ENCODE measurements at places on chromosomes 11 and 22.
A peak's percentile ranks its signal among the peaks of the same experiment; 100 is the strongest.

DNA sequence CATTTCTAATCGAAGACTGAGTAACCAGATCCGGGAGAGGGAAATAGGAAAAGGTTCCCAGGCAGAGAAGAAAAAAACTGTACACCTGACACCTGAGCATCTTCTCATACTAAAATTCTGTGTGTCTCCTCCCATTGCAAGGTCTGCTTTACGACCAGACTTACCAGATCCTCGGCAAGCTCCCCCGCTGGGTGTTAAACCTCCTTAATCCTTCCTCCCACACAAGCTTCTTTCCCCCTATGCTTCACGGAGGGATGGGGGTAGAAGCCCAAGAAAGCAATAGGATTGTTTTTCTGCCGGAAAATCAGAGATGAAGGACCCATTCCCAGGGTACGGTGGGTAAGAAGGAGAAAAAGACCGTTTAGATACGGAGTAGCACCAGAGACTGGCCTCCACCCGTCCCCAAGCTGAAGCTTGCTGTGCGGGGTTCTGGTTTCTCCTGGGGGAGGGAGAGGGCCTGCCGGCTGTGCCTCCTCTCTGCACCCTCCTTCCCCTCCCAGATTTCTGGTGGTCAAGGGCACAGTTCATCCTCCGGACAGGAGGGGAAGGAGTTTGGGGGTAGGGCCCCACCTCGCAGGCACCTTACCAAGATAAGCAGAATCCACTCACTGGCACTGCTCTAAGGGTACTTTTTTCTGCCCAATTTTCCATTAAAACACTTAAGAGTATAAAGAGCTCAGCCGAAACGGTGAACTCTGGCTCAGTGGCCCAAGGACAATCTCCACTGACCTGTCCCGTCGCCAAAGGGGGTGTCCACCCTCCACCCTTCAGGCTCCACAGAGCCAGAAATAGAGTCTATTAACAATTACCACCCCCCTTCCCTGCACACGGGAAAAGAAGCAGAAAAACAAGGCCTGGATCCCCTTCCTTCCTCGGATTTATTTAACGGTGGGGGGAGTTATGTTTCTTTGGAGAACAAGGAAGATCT is 1.2 kb downstream of the TOB2 start:
- peak; percentile 49 for DNase-seq

- no peak for DNase-seq
Observed at GRCh38 chr22:24486501-24486921, 8.6 kb upstream of the UPB1 start.

- no peak for DNase-seq
Observed at GRCh38 chr11:102115557-102115956, 5.3 kb downstream of the YAP1 start.

- no peak for DNase-seq
Observed at GRCh38 chr22:25351631-25352293, 132.3 kb downstream of the CRYBB2 start.

- no peak for DNase-seq
Observed at GRCh38 chr11:79932612-79933011, 491.8 kb upstream of the TENM4 start.

DNA sequence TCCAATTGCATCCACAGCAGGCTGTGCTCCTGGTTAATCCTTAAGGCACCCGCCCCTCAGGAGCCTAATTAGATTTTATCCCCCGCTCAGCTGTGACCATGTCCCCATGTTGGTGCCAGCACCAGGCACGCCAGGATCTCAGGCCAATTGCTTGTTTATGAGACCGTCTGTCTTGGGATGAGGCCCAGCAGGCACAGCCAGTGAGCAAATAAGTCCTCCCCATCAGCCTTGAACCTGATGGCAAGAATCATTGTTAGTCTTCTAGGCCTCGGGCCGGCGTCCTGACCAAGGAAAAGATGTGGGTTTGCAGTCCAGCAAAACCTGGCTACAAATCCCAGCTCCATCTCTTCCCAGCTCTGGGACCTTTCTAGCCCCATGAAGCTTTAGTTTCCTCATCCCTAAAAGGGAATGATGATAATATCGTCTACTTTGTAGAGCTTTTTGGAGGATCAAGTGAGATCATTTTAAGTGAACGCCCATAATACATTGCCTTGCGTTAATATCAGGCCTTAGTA is 57.3 kb downstream of the TP53I11 start:
- peak; percentile 48 for DNase-seq

DNA sequence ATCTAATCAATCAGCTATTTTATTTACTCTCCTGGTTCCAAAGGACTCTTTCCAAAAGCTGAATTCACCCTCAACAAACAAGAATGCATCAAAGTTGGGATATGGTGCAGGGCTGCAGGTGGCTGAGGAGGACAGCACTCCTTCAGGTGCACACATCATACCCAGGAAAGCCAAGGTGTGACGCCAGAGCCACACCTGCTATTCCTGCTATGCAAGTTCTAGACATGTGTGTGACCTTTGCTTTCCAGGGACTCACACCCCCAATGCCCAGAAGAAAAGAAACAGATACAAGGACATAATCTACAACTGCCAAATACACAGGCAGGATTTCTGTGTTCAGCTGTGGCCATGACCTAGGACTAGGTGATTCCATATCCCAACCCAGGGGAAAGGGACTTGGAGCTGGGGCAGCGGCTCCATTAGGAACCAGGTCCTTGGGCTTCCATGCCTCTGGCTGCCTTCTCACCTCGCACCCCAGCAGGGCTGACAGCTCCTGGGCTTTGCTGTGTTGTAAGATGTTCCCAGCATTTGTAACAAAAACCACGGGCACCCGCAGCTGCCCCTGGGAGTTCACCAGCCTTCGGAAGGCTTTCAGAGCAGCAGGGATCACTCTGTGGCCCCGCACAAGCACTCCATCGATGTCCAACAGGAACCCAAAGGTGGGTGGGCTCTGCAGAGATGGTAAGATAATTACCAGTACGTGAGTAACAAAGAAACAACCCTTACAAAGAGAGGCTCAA is 9.8 kb downstream of the HDHD5 start:
- DNase-seq = no peak

DNA sequence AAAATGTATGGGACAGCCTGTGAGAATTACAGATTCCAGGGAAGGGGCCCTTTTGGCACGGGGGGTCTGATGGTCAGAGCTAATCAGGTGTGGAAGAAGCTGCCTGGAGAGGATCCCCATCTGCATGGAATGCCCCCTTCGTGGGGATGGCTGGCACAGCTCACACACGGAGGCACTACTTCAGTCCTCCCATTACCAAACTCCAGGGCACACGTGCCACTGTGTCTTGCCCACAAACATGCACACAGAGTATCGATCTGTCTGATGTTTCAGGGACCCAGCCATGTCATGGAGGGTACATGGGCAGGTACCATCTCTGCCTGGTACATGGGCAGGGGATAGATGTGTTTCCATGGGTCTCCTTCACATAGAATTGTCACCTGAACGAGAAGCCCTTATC is 14.7 kb downstream of the KCNQ1OT1 start:
- no peak for DNase-seq

- no peak for DNase-seq
Observed at GRCh38 chr11:43504316-43504950, 145.7 kb downstream of the TTC17 start.

DNA sequence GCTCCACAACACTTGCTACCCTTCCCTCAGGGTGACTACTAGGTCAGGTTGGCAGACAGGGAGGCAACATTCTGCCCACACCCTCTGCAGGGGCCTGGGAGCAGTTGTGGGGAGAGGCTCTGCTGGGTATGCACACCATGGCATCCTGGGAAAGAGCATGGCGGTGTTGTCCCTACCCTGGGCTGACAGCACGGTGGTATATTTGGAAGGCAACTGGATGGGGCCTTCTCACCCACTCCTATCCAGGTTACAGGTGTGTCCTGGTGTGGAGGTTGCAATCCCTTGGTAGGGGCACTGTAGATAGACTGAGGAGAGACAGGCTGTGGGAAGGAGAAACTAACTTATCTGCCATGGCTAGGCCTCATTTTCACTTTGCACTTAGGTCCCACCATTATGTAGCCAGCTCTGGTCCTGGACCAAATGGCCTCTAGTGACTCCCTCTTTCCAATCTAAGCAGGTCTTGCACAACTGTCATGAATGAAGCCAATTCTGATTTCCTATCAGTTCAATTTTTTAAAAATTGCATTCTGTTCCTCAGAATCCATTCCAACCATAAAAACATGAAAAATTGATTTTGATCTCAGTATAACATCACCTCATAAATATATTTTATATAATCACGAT is 54.0 kb upstream of the CD44 start:
- no peak for DNase-seq

DNA sequence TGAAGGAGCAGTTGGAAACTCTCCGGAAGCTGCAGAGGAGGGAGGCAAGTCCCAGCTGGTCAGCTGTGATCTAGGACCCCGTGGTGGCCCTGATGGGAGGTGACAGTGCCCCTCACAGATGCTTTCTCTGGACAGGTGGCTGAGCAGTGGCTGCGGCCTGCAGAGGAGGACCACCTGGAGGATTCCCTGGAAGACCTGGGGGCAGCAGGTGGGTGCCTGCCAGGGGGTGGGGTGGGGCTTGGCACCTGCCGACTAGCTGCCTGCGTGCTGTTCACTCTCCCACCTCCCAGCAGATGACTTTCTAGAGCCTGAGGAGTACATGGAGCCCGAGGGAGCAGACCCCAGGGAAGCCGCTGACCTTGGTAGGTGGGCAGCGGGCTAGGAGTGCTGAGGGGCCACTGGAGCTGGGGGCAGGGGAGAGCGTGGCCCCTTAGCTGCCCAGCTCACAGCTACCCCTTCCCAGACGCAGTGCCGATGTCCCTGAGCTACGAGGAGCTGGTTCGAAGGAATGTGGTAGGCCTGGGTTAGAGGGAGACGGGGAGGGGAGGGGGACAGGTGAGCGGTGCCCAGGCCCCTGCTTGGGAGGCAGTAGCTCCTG is 3.1 kb downstream of the SCO2 start:
- DNase-seq = no peak

DNA sequence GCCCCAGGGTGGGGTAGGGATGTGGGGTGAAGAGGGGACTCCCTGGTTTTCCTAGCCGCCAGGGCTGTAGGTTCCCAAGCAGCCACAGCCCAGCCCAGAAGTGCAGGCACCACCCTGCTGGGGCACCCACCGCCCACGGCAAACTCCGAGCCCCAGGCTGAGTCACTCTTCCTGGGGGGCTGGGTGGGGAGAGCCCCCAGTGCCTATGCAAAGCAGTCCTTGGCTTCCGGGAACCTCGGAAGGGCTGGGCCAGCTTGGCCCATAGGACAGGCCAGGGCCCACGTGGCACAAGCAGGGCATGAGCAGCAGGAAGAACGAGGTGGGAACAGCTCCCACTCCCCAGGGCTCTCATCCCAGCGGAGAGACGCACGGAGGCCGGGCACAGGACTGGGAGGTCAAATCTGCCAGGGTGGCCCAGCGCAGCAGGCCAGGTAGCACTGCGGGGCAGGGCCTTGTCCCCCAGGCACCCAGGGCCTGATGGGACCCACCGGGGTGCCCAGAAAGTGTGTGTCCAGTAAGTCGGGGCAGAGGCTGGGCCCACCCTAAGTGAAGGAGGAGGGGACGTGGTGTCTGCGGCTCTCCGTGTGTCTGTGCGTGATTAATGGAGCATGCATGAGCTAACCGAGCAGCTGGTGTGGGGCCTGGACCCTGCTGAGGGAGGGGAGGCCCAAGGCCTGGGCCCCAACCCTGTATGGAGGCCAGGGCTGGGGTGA is 4.6 kb upstream of the IL17REL start:
- DNase-seq = no peak

GRCh38 chr11:32311346-32312065 is 123.8 kb downstream of the WT1 start:
- DNase-seq = no peak

DNA sequence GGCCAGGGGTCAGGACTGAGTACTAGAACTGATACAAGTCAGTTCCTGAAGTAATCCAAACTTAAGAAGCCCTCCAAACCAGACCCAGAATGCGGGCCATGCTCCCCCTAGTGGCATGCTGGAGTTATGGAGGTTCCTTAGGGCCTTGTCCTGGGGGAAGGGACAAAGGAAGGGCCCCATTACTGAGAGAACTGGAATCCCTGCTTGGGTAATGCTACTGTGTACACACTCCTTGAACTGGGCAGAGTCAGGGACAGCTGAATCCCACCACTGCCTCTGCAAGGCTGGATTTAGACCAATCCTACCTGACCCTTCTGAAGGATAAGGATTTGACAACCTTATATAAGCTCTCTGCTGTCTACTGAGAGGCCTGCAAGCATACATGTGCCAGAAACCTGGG is 97.3 kb upstream of the AKIP1 start:
- peak; percentile 85 for DNase-seq

- DNase-seq = no peak
Observed at GRCh38 chr11:21892736-21893564, 299.9 kb upstream of the ANO5 start.

- DNase-seq = peak; percentile 45
Observed at GRCh38 chr11:31870609-31871309, 59.6 kb upstream of the PAX6 start.

DNA sequence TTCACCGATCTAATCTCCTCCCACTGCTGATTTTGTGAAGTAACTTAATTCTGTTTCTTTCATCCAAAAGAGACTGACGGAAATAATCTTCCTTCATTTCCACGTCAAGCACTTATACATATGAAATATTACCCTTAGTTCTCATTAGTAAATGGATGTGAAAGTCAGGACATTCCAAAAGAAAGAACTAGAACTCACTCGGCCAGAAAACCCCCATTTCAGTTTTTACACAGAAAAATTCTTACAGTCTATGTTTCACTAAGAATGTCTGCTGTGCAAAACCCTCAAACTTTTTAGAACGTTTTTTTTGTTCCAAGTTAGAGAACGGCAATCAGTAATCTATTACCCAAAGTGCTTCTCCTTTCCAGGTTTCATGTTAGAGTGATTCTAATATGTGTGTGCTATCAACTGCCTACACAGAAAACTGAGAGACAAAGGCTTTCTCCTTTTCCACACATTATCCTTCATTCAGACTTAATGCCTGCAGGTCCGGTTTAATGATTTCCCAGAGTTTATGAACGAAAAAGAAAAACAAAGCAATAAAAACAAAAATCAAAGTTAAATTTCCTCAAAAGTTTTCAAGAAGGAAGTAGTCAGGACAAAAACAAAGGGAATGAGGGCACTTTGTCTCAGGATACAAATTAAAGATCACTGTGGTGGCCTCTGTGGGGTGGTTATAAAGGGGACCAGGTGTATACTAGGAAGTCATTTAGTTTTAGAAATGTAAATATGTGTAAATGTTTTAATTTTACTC is 11.3 kb upstream of the SESN3 start:
- no peak for DNase-seq
